Progenitor cell of endocrine pancreas (in vitro differentiated cells): ENCODE measurements at places on chromosomes 4 and X. TPM values are rescaled to one million over a fixed set of nuclear protein-coding genes. Genes with fewer than 3 reads are reported as not detected.

The PNMA3 gene
- total RNA-seq = 31.1 and 32.8 TPM in 2 replicates

The OCRL gene
- 57.2 and 60.3 TPM in 2 replicates for total RNA-seq

DNA sequence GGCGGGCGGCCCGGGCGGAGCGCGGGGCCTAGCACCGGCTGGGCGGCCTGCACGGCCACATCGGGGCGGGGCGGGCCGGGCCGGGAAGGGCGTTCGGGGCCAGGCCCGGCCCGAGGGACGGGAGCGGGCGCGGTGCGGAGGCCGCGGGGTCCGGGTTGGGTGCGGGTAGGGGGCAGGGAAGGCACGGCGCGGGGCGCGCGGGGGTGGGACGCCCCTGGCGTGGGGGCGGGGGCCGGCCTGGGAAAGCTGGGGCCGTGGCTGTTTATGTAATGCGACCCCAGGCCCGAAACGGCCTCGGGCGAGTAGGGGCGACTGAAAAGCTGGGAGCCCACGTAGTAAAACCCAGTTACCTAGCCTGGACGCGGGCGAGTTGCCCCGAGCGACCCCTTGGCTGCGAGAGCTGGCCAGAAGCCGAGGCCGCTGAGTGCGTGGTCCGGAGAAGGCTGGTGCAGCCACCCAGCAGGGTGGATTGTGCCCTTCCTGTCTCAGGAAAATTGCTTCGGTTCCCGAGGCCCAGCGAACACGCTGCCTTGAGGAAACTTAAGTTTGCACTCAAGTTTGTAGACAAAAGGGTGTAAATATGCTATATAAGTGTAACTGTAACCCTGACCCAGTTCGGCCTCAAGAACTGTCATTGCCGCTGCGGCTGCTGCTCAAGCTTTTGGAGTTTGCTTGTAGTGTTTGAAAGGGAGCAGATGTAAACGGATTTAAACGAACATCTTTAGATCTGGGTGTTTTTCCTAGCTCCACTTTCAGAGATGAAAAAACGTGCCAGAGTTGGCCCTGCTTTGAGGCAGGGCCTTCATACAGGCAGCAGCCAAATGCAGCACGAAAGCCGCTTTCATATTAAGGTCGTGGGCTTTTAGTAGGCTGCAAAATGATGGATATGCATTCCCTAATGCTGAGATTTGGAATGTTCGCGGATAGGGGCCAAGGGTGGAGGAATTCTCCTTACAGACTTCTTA is 674 bp downstream of the SEC24B start:
- DNase-seq = peak; percentile 38

DNA sequence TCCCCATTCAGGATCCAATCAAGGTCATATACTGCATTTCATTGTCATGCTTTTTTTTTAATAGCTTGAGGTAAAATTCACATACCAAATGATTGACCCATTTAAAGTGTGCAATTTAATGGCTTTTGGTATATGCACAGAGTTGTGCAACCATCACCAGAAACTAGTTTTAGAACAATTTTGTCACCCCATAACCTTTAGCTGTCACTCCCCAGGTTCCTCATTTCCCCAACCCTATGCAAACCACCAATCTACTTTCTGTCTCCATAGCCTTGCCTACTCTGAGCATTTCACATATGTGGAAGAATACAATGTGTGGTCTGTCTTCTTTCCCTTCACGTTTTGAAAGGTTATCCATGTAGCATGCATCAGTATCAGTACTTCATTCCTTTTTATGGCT is 1.4 kb upstream of the SMAD1 start:
- DNase-seq = no peak
